Naive thymus-derived CD8-positive, alpha-beta T cell (primary cell): ENCODE measurements at places on chromosomes 12 and 14. TPM values are rescaled to one million over a fixed set of nuclear protein-coding genes. Genes with fewer than 3 reads are reported as not detected.

DNA sequence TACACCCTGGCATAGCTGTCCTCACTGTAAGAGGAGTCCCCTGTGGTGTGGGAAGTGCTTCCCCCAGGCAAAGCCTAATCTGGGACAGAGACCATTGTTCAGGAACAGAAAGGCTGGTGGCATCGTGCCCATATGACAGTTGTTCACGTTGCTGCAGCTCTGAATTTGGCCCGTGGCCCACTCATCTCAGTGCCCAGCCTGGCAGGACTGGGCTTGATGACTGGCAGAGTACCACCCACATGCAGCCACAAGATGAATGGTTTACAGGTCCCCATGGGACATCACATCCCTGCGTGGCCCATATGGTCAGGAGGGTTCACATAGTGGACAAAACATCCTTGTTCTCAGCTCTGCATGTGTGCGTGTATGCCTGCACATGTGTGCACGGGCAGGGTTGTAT is 17.5 kb downstream of the IQSEC3 start:
- no peak for DNase-seq

DNAI7 gene
- 0.09 TPM for polyA plus RNA-seq

CPNE6 gene
- polyA plus RNA-seq, result not detected

SLC25A47 gene
- not detected for polyA plus RNA-seq

GRCh38 chr14:93976477-93977057 is at the start of gene ASB2:
TSS of gene ASB2 (minus strand) at chr14:93976570. CDS start at chr14:93964539, 12,031 bp downstream.
- DNase-seq, result no peak

- no peak for DNase-seq
Measured at GRCh38 chr12:12874029-12874428, 17.3 kb upstream of the GPRC5A start.

CSRP2 gene
- polyA plus RNA-seq, result 0.68 TPM

DNA sequence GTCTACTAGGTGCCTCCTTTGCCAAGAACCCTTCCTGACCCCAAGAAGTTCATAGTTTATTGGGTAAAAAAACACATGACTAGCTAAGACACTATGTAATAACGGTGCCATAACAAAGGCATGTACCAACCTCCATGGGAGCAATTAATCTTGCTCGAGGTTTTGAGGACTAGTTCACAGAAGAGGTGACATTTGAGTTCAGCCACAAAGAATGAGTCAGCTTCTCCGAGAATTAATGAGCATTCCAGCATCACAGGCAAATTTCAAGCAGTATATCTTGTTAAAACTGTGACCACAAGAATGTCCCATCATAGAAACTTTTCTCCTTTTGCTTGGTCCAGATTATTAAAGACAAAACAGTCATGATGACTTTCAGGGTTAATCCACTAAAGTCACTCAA is 113.0 kb upstream of the RAP1B start:
- no peak for DNase-seq

KRT80 gene
- not detected for polyA plus RNA-seq

GRCh38 chr12:60123557-60123956 is 527.7 kb downstream of the SLC16A7 start:
- no peak for DNase-seq
